ENCODE measurements at places on chromosomes 6 and 20.

GRCh38 chr20:2705931-2706645 is 13.5 kb downstream of the EBF4 start:
- DNase-seq, result no peak

- no peak for DNase-seq
These were observed 9.6 kb downstream of the JARID2 start for GRCh38 chr6:15255481-15255880.

GRCh38 chr6:75438013-75438431 is 55.6 kb downstream of the FILIP1 start:
- DNase-seq, result no peak

DNA sequence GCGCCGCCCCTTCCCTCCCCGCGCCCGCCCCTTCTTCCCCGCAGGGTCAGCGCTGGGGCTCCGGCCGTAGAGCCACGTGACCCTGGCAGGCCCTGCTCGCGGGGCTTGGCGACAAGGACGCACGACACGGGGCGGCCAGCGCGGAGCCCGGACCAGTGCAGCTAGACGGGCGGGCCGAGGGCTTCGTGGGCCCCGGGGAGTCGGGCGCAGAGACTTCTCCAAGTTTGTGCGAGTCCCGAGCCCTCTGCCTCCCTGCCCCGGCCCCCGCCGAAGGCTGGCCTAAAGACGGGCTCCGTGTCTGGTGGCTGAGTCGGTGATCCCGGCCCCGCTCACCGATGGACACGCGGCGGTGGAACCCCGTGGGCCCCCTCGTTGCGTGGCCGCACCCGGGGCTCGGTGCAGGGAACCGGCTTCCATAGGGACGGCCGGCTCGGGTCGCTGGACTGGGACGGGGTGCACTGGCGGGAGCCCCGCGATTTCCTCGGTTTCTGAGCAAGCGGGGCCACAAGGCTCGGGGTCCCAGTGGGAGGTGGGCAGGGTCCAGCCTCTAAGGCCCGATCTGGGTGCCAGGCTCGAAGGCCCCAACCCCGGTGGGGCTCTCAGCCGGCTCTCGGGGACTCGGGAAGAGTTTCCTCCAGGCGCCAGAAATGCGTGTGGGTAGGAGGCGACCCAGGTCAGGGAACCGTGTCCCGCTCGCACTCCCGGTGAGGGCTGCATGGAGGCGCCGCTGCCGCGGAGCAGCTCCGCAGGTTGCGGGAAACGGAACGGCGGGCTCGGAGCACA is 452 bp upstream of the GATA5 start:
- DNase-seq, result no peak

- no peak for DNase-seq
These were observed 1.4 kb upstream of the RALY start for GRCh38 chr20:33992145-33992922.

DNA sequence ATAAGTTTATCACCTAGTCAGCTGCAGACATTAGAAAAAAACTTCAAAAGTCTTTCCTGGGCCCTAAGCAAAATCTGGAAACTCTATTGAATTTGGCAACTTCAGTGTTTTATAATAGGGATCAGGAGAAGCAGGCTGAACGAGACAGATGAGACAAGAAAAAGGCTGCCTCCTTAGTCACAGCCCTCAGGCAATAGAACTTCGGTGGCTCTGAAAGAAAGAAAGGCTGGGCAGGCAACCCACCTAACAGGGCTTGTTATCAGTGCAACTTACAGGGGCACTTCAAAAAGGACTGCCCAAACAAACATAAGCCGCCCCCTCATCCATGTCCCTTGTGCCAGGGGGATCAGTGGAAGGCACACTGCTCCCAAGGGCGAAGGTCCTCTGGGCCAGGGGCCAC is 657.9 kb upstream of the HS3ST5 start:
- no peak for DNase-seq

- DNase-seq, result peak; percentile 22
These were observed 74.8 kb upstream of the SLC24A3 start for GRCh38 chr20:19137641-19138040.

DNA sequence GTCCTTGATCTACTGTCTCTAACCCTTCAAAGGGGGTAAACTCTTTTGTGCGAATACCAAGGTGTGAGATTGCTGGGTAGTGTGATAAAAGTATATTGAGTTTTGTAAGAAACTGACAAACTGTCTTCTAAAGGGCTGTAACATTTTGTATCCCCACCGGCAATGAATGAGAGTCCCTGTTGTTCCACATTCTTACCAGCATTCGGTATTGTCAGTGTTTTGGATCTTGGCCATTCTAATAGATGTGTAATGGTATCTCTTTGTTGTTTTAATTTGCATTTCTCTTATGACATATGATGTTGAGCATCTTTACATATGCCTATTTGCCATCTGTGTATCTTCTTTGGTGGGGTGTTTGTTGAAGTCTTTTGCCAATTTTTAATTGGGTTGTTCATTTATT is 1090.7 kb downstream of the KIF16B start:
- no peak for DNase-seq
